ENCODE measurements at places on chromosomes 2 and 18.

- DNase-seq: no peak
Measured at GRCh38 chr2:147250652-147251356, 594.0 kb upstream of the ACVR2A start.

DNA sequence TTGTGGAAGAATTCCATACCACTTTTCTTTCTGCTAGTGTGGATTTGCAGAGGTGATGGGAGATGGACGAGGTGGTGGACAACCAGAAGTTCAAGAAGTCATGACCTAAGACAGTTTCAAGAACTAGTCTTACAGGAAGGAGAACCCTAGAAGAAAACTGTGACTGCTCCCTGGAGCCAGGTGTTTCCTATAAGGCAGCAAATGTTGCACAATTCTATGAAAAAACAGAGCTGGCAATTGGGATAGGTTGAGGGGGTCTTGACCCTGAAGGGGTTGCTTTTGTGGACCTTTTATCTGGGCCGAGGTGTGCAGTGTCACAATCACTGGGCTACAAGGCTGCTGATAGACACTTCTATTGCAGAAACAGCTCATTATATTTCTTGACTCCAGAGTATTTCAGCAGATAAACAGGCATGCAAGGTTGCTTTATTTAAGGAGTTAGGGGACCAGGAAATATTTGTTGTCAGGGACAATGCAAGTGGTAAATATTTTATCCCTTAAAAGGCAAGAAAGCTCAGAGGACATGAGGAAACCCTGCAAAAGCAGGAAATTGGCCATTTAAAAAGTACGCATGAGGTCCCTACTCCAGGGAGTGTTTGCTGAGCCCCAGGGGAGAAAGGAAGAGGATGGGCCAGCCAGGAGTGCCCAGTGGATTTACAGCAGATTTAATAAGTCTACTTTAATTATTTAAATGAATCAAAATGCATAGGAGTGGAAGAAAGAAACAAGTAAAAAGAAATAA is 22.9 kb downstream of the APCDD1 start:
- no peak for DNase-seq

- no peak for DNase-seq
Measured at GRCh38 chr2:45953376-45954027, 302.0 kb downstream of the PRKCE start.

DNA sequence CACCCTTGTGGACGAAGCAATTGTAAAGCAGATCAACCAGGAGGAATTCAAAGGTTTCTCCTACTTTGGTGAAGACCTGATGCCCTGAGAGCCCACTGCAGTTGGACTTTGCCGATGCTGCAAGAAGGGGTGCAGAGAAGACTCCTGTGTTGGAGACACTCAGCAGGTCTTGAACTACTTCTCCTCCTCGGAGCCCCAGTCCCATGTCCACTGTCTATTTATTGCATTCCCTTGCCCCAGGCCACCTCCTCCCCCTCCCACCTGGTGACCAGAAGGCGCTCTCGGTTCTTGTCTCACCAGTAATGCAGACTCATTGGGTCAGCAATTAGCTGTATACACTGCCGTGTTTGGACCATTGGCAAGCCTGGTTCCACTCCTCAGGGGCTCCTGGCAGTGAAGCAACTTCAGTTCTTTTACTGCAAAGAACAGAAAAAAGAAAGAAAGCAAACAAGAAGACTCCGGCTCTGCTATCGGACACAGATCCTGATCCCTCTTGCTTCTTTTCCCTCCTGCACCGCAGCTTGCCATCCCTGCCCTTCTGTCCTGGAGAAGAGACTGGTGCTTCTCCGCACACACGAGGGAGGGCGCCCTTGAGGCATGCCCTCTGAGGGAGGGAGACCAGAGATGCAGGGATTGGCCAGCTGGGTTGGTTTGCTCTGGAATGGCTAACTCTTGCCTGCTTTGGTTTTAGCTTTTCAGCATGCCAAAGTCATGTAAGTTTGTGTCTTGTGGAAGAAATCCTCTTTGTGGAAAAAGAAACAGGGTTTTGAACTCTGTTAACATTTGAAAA is 112.2 kb upstream of the EPAS1 start:
- no peak for DNase-seq

DNA sequence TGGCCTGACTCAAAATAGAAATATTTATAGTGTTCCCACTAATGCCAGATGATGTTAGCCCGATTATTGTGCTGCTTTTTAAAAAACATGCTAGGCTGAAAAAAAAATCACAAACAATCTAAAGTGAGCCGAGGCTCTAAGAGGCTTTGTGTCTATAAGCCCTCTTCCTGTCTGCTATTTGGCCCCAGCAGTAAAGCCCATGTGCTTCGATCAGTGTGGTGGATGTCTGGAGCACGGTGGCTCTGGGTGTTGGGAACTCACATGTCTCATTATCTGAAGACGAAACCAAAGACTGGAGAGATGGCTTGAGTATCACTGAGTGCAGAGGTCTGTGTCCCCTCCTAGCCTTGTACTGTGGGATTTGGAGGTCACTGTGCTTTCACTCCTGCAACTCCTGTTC is 55.1 kb downstream of the INO80C start:
- DNase-seq: no peak

DNA sequence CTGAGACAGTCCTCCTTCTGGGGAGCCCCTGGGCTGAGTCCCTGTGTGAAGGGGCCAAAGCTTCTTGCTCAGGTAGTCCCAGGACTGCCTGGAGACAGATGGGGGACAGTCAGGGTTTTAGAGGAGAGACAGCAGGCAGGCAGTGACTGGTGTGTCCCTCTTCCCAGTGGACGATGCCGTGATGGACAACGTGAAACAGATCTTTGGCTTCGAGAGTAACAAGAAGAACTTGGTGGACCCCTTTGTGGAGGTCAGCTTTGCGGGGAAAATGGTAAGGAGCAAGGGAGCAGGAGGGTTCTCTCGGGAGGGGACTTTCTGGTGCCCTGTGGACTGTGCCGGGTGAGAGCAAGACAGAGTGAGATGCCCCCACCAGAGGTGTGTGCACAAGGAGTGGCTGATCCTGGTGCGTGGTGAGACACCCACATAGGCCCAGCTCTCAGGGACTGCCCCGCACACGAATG is 74.8 kb downstream of the DYSF start:
- DNase-seq: no peak

DNA sequence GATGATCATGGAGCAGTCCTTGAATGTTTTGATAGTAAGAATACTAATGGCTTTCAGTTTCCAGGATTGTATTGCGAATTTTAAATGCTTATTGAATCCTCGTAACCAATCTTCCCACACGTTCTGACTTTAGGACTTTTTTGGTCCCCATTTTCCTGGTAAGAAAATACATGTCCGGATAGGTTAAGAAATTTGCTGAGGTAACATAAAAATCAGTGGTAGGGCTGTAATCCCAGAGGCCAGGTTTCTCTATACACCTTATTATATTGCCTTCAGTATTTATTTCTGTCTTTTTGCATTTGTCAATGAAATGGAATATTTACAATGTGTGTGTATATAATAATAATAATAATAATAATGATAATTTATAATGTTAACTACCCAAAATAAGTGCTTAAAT is 603.2 kb downstream of the TMEM182 start:
- no peak for DNase-seq
